Inflammatory macrophage treated with lipopolysaccharide for 1 hour (primary cell): ENCODE measurements at places on chromosomes 3 and 15.

- DNase-seq: no peak
Observed at GRCh38 chr3:23760871-23761373, 44.8 kb upstream of the UBE2E1 start.

GRCh38 chr3:99706410-99706809 is 68.0 kb downstream of the COL8A1 start:
- DNase-seq: no peak

GRCh38 chr3:71862371-71863140 is 77.6 kb upstream of the PROK2 start:
- DNase-seq: no peak

GRCh38 chr3:124447845-124448244 is 282.4 kb upstream of the UMPS start:
- no peak for DNase-seq

GRCh38 chr3:16189201-16189600 is 14.7 kb downstream of the GALNT15 start:
- DNase-seq: no peak

- DNase-seq: no peak
Observed at GRCh38 chr15:100704281-100705055, 102.1 kb downstream of the ASB7 start.
